SK-N-DZ (cell line): ENCODE measurements at places on chromosomes 2 and 18.

DNA sequence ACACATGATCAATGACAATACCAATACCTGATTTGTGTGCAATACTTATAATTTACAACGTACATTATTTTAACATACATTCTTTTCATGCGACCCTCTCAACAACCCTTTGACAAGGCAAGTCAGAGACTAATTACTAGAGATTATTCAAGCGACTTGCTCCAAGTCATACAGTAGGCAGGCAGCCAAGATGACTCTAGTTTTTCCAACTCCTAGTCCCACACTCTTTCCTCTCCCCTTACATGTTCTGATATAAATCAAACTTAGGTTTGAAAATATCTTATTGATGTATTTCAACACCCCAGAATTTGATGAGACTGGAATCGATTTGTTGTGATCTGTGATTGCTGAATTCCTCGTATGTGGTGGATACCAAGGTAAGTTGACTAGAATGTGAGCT, 8.0 kb upstream of the CYP27C1 start:
- no peak for DNase-seq

DNA sequence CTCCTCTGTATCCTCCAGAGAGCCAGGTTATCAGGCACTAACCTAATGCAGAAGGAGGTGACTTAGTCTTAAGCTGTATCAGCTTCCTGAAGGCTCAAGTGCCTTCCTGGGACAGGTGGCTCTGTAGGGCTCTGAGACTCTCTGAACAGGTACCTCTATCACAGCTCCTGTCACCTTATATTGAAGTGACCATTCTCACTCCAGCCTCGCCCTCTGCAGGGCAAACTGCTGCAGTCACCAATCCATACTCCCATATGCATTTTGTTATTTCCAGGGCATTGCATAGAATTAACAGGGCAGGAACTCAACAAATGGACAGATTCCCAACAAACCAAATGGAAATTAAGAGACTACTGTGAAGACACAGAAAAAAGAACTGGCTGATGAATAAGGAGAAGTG, 203.0 kb upstream of the REV1 start:
- no peak for DNase-seq

DNA sequence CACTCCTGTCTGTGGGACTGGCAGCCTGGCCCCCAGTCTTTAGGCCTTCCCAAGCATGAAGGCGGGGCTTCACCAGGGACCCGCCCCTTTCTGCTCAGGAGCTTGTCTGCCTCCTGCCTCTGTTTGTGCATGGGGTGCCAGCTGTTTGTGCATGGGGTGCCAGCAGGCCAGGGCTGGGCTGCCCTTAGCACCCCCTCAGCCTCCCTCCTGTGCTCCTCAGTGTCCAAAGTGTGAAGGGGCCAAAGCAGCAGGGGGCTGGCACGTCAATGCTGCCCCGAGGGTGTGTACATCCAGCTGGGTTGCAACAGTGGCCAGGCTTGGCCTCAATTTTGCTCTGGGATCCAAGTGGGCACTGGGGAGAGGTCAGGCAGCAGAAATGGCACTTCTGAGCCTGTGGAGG, 298.0 kb upstream of the GALNT5 start:
- DNase-seq: no peak

- DNase-seq: no peak
These were observed 656.9 kb downstream of the DSC3 start for GRCh38 chr18:30385684-30386083.

- DNase-seq: no peak
These were observed 121.5 kb downstream of the SLC4A3 start for GRCh38 chr2:219748671-219749570.

DNA sequence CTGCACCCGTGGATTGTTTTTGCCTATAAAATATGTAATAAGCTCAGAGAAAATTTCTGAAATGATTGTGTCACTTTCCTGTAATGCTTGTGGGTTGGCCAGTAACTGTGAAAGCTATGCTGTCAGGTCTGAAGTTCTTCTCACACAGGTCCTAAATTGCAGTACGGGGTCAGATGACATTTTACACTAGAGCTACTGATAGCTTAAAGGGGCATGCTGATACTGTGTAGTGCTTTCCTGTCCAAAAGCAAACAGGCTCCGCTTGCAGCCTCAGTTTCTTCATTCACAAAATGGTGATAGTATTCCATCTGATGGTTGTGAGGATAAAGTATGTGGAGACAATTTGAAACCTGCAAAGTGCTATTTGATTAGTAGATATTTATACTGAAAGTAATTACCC, 7.6 kb upstream of the FARSB start:
- DNase-seq: no peak

- no peak for DNase-seq
These were observed 47.1 kb downstream of the PRKCE start for GRCh38 chr2:45698554-45698953.

DNA sequence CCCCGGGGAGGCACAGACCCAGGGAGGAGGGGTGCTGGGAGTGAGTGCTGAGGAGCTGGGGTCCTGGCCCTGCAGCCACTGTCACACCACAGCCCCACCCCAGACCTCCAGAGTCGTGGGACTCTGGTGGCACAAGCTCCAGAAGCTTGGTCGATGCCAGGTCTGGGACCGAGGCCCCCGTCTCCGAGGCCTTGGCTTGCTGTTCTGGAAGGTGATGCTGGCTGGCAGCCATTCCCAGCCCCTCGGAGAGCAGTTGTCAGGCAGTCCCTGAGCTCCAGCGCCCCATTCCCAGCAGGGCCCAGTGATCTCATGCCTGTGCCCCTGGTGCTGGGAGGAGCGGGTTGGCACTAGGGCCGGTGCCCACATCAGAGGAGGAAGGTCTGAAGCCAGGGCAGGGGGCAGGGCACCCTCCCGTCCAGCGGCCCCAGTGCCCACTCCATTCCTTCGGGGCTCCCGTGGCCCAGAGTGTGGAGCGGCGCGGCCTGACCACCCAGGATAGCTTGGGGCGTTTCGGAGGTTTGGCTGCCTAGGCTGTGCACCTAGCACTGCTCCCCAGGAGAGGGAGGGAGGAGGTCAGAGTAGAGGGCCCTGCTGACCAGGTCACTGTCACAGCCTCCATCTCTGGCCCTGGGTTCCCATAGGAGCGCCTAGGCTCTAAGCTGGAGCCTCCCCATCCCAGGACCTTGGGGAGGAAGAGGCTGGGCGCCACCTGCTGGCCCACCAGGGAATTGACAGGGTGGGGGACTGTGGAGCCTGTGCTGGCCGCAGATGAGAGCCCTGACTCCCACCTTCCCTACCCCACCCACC, 16.8 kb upstream of the ALPI start:
- DNase-seq: peak; percentile 25

DNA sequence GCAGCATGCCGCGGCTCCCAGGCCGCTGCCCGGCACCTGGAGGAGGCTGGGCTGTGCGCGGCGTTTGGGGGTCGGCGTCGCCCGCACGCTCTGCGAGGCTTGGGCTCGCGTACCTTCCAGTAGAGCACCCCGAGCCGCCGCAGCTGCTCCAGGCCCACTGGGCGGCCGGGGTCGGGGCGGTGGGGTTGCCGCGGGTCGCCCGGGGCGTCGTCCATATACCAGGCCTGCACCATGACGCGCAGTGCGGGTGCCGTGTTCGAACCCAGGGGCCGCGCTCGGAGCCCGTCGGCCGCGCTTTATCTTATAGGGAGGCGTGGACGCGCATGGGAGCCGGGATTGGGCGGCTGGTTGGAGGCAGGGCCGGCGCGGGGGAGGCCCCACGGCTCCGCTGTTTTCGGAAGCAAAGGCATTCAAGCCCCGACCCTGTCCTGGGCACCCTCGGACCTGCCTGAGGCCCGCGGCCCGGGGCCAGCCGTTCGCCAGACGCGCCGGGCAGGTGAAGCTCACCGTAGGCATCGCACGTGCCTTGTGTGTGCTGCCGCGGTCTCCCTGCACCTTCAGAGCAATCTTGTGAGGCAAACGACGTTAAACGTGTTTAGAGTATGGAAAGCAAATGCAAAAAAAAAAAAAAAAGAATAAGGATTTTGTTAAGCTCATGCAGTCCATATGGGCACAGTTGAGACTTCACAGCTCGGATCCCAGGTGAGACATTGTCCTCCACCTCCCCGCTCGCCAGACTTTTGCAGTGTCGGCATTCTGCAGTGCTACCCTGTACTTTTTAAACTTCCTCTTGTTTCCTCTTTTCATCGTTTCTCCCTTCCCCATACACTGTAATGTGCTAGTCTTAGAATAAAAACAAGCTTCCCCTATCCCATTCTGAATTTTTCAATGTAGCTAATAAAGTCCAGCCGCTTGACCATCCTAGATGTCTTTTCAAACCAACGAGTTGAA, at the start of gene ADI1:
Gene ADI1 (minus strand): TSS at position 277 of the 951 bp plus-strand sequence. CDS start 44 bp downstream, at position 233.
- peak; percentile 85 for DNase-seq

- DNase-seq: peak; percentile 65
These were observed 48.4 kb upstream of the PIK3C3 start for GRCh38 chr18:41906528-41907146.

GRCh38 chr2:203077451-203077850, 62.8 kb downstream of the NBEAL1 start:
- DNase-seq: no peak

GRCh38 chr18:45324495-45325113, 290.7 kb upstream of the SLC14A2 start:
- DNase-seq: no peak

DNA sequence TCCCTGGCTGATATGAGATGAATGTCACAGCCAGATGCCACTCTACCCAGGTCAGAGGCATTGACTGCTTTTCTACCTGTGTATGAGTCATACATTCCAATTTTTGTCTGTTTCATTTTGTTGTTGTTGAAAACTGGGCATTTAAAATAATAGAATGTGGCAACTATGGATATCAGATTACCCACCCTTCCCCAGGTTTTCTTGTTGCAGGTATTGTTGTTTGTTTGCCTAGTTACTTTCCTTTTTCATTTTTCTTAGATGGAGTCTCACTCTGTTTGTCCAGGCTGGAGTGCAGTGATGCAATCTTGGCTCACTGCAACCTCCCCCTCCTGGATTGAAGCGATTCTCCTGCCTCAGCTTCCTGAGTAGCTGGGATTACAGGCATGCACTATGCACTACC, 70.2 kb downstream of the LRRC30 start:
- no peak for DNase-seq

DNA sequence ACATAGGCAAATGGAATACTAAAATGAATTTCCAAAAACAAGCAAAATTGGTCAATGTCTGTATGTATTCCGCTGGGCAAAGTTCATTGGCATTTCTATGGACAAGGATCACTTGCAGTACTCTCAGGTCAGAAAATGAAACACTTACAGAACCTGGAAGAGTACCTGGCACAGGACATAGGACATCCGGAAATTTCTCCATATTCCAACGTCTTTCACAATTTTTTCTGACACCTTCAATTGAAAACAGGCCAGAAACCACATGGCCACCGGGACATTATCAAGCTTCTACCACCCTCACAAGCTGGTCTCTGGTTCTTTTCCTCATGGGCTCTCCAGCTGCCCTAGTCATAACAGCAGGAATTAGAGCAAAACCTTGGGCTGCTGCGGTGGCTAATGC, 96.9 kb upstream of the MSH6 start:
- no peak for DNase-seq

DNA sequence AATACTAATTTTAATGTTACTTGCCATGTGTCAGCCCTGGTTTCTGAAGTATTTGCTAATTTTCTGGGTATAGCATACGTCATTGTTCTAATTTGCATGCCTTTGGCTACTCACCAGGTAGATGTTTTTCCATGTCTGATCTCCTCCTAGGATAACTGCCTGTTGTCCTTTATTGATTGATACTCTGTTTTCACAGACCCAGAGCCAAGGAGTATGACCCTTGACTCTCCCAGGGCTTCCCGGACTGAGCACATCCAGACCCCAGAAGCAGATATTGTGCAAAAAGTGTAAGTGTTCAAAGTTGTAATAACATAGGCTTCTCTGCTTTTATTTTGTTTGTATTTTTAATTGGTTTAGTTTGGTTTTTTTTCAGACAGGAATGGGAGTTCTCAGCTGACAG, 53.8 kb downstream of the SUMO1 start:
- no peak for DNase-seq

- no peak for DNase-seq
These were observed 46.3 kb upstream of the AQP4 start for GRCh38 chr18:26911840-26912239.

DNA sequence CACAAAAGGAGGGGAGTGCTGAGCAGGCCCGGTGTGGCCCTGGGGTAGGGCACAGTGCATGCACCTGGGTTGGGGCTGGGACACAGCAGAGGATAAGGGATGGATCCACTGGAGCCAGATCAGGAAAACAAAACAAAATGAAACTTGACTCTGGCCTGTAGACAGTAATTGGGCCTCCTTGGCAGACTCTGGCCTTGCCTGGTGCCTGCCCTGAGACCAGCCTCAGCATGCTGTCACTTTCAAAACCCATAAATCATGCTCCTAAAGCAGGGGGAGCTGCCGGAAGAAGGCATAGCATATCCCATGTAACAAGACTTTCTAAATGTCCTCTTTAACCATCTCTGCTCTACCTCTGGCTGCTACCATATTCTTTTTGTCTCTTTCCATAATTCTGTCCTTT, 61.1 kb upstream of the IGFBP5 start:
- peak; percentile 22 for DNase-seq

DNA sequence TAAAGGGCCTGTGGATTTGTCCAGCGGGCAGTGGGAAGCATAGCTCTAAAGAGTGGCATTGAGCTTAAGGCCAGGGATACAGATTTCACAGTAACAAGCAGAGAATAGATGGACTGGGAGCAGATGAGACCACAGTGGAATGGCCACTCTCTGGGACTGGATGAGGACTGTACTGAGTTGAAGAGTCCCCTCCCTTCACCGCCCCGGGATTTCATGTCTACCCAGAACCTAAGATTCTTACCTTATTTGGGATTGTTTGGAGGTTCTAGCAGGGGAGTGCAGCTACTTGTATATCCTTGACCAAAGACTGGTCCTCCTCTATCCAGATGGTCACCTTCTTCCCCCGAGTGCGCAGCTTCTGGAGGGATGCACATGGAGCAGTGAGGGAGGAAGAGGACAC, 28.0 kb upstream of the EFEMP1 start:
- peak; percentile 10 for DNase-seq

DNA sequence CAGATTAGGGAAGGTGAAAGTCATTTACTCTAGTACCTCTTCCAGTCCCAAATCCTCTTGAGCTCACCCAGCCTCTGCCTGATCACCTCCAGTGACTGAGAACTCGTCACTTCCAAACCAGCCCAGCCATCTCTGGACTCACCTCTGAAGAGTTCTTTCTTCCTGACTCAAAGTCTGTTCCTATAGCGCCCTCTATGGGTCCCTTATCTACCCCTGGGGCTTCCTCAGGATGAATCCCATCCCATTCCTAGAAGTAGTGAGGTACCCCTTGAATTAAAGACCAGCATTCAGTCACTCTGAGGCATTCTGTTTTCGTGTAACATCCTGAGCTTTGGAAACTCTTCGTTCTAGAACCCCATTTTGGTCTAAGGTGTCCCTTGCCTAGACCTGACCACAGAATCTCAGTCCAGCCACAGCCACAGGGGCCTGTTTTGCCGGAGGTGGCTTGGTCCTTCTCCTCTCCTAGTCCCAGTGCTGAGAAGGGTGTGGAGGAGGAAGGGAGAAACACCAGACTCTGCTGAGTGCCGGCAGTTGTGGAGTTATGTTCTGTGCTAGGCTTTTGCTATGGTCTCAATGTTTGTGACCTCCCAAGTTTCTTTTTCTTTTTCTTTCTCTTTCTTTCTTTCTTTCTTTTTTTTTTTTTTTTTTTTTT, 32.7 kb downstream of the SIX3 start:
- peak; percentile 83 for DNase-seq

DNA sequence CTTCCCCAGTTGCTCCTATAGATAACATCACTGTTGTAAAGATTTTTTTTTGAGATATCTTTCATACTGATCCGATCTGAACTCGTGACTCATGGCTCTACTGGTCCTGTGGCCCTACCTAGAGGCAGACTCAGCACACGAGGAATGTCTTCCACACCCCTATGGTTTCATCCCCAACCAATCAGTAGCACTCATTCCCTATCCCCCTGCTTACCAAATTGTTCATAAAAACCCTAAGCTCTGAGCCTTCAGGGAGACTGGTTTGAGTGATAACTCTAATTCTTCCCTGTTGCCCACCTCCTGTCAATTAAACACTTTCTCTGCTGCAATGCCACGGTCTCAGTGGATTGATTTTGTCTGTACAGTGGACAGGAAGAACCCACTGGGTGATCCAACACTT, 4.2 kb upstream of the SAP130 start:
- no peak for DNase-seq
